Activated CD4-positive, CD25-positive, alpha-beta regulatory T cell treated with anti-CD3 and anti-CD28 coated beads, Interleukin-2, amount 50 U/mL, for 24 hours (primary cell): ENCODE measurements at places on chromosomes 1 and 21.
A peak's percentile ranks its signal among the peaks of the same experiment; 100 is the strongest.

DNA sequence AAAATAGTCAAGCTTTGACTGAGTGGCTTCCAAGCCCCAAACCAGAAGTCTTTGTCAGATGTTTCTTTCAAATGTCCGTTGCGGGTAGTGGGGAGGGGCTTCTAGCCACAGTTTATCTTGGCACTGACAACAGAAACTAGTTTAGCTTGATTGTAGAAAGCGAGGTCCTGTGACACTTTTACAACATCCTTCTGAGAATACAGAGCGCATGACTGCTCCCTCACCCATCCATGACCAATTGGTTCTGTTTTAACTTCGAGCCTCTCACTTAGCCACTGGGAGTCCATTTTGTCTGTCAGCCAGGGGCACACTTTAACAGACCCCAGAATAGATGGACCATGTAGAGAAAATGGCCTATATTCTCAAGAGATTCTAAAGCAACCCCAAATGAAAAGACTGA, 199.2 kb upstream of the ST6GALNAC5 start:
- ATAC-seq, result no peak

GRCh38 chr1:116870300-116870699, 39.4 kb upstream of the PTGFRN start:
- no peak for ATAC-seq

DNA sequence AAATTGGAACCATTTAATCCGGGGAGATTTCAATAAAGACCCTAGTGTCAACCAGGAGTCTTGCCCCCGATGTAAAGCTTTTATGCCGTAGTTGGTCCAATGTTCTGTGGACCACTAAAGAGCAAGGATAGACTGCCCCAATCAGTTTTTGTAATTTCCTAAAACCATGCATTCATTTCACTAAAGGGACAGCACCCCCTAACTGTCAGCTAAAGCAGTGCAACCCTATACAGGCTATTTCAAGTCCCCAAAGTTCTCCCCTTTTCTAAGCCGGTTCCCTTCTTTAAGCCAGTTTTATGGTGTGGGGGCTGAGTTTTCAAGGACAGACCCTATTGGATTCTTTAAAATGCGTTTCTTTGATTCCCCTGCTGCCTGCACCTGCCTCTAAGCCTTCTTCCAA, 12.7 kb upstream of the PDPN start:
- no peak for ATAC-seq

GRCh38 chr1:15289251-15289651, 42.2 kb downstream of the FHAD1 start:
- ATAC-seq, result no peak

- peak; percentile 58 for ATAC-seq
Measured at GRCh38 chr1:53946252-53947171, at the start of gene LRRC42. LRRC42 (plus strand) TSS chr1:53946350; CDS start chr1:53952000, 5,650 bp downstream.

GRCh38 chr1:162056043-162056442, 13.4 kb upstream of the NOS1AP start:
- ATAC-seq, result peak; percentile 44

DNA sequence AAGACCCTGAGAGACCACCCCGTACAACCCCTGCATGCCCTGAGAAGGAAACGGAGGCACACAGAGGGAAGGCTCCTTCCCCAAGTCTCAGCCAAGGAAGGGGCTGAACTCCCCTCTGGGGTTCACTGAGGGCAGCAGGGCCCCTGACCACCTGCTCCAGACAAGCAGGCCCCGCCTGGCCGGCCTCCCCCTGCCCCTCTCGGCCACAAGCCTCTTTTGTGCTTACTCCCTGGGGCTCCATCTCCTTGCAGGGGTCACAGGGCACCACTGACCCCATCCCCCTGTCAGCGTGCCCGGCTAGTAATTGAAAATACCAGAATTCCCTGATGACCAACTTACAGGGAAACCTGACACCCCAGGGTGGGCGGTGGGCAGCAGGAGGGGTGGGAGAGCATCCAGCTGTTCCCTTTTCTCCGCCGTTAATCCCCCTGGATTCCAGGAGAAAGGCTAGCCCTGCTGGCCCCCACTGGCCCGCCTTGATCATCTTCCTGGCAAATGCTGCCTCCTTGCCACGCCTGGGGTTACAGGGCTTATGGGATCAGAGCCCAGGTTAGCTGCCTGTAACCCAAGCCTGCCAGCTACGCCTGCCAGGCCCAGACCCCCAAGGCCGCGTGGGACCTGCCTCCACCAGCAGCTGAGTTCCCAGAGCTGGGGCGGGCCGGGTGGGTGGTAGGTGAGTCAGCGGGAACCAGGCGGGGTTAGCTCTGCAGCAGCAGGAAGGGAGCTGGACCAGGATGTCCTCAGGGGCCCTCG, 96.1 kb downstream of the LACTBL1 start:
- no peak for ATAC-seq

DNA sequence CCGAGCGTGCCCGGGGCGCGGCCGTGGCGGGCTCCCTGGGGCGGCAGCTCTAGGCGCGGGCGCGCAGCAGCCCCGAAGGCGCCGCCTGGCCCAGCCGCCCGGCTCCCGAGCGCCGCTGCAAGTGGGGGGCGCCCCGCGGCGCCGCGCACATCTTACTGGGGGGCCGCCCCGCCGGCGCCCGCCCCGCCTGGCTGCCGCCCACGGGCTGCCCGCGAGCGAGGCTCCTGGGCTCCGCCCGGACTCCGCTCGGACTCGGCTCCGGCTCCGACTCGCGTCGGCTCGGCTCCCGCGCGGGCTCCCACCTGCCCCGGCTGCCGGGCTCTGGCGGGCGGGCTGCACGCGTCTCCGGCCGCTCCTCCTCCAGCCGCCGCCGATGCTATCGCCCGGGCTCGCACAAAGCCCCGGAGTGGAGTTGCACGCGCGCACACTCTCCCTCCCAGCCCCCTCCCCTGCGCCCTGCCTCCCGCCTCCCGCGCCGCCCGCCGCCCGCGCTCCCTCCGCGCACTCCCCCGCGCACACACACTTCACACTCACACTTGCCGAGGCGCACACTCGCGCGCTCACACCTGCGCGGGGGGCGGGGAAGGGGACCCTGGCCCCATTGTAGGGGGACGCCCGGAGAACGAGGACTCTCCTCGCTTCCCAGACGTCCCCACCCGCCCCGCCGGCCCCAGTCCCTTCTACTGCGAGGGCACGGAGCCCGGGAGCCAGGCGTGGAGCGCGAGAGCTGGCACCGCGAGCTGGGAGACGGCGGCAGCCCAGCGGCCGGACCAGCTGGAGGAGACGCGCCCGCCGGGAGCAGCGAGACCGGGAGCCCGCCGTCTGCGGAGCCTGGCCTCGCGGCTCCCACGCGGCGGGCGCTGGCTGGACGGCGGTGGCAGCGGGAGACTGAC, at the start of gene GRIK3:
GRIK3 (minus strand) TSS at position 395 of the 893 bp plus-strand sequence. CDS start 407 bp downstream, outside the sequence.
- ATAC-seq, result no peak

GRCh38 chr1:982765-983436, 1.0 kb upstream of the PERM1 start:
- no peak for ATAC-seq
